ENCODE measurements at places on chromosomes 6 and 20.

- no peak for DNase-seq
- H3K27me3 ChIP-seq = no peaks in the 10 kb centered on the region
- H3K27ac ChIP-seq = no peak overlapping the region
- no peak overlapping the region for H3K4me3 ChIP-seq
Observed at GRCh38 chr20:58447511-58448391, 58.7 kb downstream of the VAPB start.

DNA sequence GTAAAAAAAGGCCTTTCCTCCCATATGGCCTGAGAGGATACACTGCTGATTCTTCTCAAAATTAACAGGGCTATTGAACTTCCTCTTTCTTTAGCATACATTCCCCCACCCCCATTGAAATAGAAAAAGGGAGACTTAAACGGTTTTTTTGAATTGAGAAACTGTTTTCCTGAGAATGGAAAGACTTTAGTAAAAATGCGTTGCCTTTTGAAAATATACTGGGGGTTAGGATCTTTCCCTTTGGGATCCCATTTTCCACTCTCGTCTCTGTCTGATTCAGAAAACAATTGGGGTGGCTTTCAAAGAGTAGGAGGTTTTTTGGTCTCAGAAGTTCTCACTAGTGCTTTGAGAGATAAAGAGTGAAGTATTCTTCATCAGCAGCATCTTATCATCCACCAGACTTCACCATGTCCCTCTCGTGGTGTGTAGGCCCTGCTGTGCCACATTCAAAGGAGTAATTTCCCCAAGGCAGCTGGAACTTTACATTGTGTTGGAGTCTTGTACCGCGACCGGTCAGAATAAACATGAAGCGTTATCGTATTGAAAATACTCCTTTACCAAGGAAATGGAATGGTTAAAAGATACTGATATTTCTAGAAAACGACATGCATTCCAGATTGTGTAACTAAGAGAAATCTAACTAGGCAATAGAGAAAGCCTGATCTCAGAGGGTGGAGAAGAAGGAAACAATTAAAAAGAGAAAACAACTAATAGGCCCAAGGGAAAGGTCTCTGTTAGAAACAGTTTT, 10.6 kb downstream of the MYB start:
- H3K4me1 ChIP-seq = no peaks in the 10 kb centered on the region
- H3K36me3 ChIP-seq = no peaks in the 10 kb centered on the region
- no peak for DNase-seq
- no peak overlapping the region for H3K4me3 ChIP-seq
- H3K27ac ChIP-seq = no peak overlapping the region

DNA sequence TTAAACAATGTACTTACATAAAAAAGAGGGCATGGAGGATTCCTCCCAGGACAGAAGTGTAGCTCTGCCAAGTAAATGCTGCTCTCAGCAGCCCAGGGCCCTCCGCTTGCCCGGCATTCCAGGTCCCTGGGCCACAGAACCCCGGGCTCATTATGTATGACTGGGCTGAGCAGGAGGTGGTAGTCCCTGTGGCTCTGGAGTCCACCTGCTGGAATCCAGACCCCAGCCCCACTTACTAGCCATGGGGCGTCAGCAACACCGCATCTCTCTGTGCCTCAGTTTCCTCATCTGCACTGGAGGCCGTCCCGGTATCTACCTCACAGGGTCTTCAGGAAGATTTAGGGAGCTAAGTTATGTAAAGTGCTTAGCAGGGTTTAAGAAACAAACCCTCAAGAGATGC, 55.4 kb downstream of the PSMG4 start:
- H3K4me3 ChIP-seq = no peak overlapping the region
- H3K27ac ChIP-seq = no peak overlapping the region
- H3K27me3 ChIP-seq = no peaks in the 10 kb centered on the region
- peaks cover 14% of the 10 kb centered on the region for H3K4me1 ChIP-seq
- no peak for DNase-seq

- no peak overlapping the region for H3K4me3 ChIP-seq
- H3K27me3 ChIP-seq = no peaks in the 10 kb centered on the region
- no peaks in the 10 kb centered on the region for H3K4me1 ChIP-seq
- no peak for DNase-seq
Observed at GRCh38 chr6:78854546-78854945, 12.8 kb upstream of the IRAK1BP1 start.

- H3K27ac ChIP-seq = no peak overlapping the region
- H3K27me3 ChIP-seq = no peaks in the 10 kb centered on the region
- no peaks in the 10 kb centered on the region for H3K4me1 ChIP-seq
- no peak overlapping the region for H3K4me3 ChIP-seq
Observed at GRCh38 chr20:38072898-38073297, 39.4 kb downstream of the RPRD1B start.

DNA sequence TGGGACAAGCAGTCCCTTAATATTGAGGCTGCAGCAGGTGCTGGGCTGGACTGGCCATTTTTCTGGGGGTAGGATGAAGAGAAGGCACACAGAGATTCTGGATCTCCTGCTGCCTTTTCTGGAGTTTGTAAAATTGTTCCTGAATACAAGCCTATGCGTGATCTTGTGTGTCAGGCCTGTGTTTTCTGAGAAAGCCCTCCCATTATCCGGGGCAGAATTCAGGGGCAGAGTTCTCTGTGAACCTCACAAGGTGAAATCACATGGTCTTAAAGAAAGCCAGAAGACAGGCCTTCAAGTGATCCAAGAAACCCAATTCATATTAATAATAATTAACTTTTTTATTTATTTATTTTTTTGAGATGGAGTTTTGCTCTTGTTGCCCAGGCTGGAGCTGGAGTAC, 12.5 kb downstream of the CCN5 start:
- no peaks in the 10 kb centered on the region for H3K36me3 ChIP-seq
- no peak overlapping the region for H3K27ac ChIP-seq
- no peak overlapping the region for H3K4me3 ChIP-seq
- no peaks in the 10 kb centered on the region for H3K4me1 ChIP-seq
- no peak for DNase-seq
